ENCODE measurements at places on chromosomes 12 and 14. TPM values are rescaled to one million over a fixed set of nuclear protein-coding genes. Genes with fewer than 3 reads are reported as not detected.
A peak's percentile ranks its signal among the peaks of the same experiment; 100 is the strongest.

Gene ADAMTS20
- not detected for total RNA-seq

DNA sequence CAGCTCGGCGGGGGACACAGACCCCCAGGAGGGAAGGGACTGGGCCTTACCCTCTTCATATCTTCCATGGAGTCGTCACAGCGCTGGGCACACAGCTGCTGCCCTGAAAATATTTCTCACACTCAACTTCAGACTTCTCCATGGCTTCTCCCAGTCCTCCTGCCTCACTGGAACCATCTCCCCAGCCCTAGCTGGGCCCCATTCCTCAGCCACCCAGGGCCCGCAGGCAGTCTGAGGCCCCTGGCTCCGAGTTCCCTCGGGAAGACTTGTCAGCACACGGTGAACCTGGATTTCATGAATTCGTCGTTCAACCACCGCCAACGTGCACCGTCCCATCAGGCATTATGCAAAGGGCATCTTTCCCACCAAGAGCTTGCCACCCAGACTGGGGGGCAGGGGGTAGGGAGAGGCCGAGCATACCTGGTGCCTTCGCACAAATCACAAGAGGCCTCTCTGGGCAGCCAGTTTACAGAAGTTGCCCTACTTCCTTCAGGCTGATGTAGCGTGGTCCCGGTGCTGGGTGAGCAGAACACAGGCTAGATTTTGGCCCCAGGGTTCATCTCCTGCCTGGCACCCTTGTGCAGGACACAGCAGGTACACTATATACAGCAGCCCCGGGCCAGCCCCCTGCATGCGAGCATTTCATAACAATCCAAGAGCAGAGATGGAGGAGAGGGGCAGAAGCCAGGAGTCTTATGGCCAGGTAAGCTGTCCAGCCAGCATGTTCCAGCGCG, 44.2 kb downstream of the LTBP2 start:
- no peak for DNase-seq

Gene PRB2
- total RNA-seq = not detected

DNA sequence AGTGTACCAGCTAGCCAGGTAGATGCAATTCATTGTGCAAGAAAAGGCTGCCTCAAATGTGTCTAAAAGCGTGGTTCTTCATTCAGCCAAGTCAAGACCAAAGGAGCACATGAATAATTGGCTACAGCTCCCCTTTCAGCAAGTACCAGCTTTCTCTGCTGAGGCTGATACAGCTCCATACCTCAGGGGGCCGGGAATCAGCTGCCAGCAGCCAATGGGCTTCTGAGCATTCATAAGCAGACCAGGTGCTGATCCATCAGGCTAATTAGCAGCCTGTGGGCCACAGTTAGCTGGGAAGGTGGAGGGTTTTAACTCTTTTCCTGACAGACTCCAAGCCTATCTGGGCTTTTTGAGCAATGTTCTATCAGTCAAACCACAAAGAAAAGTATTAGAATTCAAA, 264.7 kb downstream of the APAF1 start:
- no peak for DNase-seq

Gene APOF
- total RNA-seq = not detected

Gene INSM2
- not detected for total RNA-seq

- DNase-seq = no peak
Observed at GRCh38 chr12:100862676-100863075, 68.1 kb downstream of the ANO4 start.

DNA sequence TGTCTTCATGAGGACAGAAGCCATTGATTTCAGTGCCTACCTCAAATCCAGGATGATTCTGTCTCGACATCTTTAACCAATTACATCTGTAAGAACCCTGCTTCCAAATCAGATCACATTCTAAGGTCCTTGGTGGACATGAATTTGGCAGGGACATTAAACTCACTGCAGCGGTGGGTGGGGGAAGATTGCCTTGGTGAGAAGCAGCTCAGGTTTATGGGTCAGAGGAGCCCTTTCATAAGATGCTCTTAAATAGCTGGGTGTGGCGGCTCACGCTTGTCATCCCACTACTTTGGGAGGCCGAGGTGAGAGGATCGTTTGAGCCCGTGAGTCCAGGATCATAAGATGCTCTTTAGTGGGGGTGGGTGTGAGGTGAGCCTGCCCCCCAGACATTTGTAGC, 42.9 kb downstream of the ELK3 start:
- DNase-seq = peak; percentile 64

GRCh38 chr14:103074729-103075367, 9.2 kb upstream of the LBHD2 start:
- DNase-seq = no peak

Gene TAS2R50
- 2.0 TPM for total RNA-seq

DNA sequence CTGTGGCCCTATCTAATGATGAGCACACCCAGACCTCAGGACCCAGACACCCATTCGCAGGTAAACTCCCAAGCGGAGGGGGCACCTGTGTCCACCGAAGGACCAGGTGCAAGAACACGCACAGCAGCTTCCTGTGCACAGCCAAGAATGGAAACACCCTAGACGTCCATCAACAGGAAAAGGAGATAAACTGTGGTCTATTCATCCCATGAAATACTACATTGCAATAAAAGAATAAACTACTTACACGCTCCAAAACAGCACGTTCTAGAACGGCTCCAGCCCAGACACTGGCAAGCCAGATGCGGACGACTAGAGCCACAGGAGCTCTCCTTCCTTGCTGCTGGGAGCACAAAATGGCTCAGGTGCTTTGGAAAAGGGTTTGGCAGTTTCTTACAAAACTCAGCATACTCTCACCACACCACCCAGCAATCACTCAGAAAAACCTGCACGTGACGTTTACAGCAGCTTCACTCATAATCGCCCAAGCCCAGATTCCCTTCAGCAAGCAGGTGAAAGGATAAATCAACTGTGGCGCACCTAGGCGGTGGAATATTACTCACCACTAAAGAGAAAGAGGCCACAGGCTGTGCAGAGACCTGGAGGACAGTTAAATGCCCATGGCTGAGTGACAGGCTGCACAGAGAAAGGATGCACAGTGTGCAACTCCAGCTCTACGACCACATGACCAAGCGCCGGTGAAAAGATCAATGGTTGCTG, 21.0 kb downstream of the BRF1 start:
- DNase-seq = no peak

- DNase-seq = no peak
Observed at GRCh38 chr12:66187036-66187435, 2.0 kb upstream of the IRAK3 start.

- no peak for DNase-seq
Observed at GRCh38 chr12:33437598-33437997, 2.0 kb downstream of the SYT10 start.

GRCh38 chr14:74771399-74771798, 8.3 kb downstream of the YLPM1 start:
- DNase-seq = no peak

Gene OR11H6
- total RNA-seq = not detected

GRCh38 chr12:46382408-46382963, 9.9 kb upstream of the SLC38A2 start:
- DNase-seq = no peak

Gene RND1
- total RNA-seq = 4.7 TPM

All from mesenteric fat pad (tissue), 1 donor.